Activated CD8-positive, alpha-beta memory T cell treated with anti-CD3 and anti-CD28 coated beads for 4 hours (primary cell): ENCODE measurements at places on chromosomes 16 and 17.

DNA sequence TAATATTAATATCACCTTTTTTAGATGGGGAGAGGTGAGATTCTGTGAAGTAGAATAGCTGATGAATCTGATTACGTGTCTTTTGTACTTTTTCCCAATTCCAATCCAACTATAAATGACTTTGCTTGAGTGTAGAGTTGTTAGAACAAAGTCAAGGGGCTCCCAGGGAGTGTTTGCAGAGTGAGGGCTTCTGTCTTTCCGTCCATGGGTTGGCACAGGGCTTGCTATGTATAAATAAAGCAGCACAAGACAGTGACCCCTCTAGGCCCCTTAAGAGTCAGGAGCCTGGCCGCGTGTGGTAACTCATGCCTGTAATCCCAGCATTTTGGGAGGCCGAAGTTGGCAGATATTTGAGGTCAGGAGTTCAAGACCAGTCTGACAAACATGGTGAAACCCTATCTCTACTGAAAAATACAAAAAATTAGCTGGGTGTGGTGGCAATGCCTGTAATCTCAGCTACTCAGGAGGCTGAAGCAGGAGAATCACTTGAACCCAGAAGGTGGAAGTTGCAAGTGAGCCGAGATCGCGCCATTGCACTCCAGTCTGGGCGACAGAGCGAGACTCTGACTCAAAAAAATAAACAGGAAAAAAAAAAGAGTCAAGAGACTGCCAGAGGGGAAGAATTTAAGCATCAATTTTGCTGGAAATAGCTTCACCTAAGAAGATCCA is 127.9 kb upstream of the HS3ST3A1 start:
- DNase-seq, result no peak

DNA sequence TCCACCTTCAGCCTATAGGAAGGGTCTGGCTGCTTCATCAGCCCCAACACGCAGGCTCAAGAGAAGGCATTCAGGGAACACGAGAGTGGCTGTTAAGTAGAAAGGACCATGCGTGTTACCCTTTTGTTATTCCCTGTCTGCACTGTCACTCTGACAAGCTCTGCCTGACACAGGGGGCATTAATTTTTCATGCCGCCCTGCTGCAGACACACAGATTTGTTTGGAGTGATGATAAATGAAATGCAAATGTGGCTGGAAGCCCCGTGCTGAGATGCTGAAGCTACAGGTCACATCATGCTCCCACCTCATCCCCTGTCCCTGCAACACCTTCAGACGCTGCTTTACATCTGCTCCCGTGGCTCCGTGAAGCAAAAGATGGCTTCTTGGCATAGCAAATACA is 97.7 kb downstream of the USP31 start:
- DNase-seq, result no peak

DNA sequence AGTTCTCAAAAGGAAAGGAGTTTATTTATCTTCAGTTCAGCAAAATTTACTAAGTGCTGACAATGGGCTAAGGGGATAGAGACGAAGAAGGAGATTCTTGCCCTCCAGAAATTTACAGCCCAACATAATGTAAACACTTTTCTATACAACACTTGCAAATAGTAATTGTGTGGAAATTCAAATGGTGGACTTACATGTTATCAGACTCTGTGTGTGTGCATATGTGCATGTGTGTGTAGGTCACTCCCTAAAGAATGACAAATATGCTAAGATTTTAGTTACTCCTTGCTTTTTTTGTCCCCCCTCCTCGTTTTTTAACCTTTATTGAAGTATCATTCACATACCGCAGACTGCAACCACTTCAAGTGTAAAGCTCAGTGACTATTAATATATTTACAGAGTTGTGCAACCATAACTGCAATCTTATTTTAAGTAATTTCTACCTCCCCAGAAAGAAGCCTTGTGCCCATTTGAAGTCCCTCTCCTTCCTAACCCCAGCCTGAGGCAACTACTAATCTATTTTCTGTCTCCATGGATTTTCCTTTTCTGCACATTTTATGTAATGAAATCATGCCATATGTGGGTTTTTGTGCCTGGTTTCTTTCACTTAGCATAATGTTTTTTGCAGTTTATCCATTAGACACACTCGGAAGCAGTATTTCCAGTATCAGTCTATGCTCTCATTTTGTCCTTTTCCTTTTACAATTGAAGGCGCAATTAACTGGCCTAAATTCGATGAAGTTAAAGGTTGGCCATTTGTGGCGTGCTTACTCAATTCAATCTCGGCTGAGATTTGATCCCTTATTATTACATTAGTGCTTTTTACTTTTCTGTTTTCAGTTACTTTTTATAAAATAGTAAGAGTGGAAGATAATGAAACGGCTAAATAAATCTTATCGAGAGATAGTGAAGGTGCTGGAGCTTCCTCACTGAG is 318.4 kb downstream of the HAPSTR1 start:
- no peak for DNase-seq

DNA sequence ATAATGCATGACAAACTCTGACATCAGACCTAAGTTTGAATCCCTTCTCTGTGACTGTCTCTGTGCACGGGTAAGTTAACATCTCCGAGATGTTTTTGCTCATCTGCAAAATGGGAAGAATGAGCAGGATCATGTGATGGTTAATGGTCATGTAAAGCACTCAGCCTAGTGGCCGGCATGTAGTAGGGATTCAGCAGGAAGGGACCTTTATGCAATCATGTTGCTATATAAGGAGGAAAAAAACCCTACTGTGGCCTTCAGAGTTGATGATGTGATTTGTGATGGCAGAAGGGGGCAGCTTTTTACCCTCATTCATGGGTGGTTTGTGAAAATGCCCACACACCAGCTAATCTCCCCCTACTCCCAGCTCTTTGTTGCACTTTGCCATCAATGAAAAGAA is 24.1 kb downstream of the CLEC16A start:
- DNase-seq, result no peak

DNA sequence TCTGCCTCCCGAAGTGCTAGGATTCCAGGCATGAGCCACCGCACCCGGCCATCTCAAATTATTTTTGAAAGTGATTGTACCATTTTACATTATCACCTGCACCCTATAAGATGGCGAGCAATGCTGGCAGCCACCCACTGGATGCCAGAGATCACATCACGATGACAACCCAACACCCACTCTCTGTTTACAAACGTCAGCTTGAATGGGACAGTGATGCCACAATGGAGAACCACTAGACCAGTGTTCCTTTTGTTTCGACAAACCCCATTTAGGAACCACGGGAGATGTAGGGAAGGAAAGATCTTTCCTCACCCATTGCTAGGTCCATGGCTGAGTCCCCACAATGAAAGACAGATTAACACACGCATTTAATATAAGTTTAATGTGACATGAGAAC is 20.1 kb upstream of the HAPSTR1 start:
- no peak for DNase-seq

- DNase-seq, result peak; percentile 53
These were observed 697 bp downstream of the CTF1 start for GRCh38 chr16:30896889-30897733.

GRCh38 chr16:2280981-2281542 is 13.1 kb upstream of the RNPS1 start:
- no peak for DNase-seq

DNA sequence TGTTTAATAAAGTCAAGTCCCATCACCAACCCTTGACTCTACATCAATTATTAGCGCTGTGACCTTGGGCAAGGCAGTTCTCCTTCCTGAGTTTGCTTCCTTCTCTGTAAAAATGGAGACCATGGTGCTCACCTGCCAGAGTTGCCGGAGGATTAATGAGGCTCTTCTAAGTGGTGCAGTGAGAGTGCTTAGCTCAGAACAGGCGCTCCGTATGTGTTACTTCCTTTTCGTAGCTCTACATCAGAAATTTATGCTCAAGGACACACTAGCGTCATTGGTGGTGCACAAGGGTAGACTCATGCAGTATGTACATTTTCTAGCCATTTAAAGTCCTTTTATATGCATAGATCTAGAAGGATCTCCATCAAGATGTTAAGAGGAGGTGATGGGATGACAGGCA is 17.4 kb upstream of the CMIP start:
- DNase-seq, result no peak

DNA sequence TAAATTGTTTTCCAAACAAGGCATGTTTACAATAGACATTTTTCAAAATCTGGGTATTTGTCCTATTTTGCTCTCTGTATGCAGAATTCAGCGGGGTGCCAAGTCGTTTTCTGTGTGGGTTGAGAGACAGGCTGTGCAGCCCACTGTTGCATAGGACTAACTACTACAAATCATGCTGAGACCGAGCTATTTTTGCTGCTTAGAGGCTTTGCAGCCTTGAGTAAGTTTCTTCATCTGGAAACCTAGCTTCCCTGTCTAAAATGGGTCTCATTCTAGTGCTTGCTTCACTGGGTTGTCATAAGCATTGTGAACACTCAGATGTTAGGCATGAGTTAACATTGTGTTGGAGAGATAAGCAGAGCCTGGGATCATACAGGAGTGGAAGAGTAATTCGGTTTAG is 1.3 kb downstream of the PRPSAP2 start:
- no peak for DNase-seq

- no peak for DNase-seq
These were observed 526 bp downstream of the MOSMO start for GRCh38 chr16:22008215-22009059.

GRCh38 chr16:66273644-66274334 is 92.7 kb upstream of the CDH5 start:
- DNase-seq, result no peak

DNA sequence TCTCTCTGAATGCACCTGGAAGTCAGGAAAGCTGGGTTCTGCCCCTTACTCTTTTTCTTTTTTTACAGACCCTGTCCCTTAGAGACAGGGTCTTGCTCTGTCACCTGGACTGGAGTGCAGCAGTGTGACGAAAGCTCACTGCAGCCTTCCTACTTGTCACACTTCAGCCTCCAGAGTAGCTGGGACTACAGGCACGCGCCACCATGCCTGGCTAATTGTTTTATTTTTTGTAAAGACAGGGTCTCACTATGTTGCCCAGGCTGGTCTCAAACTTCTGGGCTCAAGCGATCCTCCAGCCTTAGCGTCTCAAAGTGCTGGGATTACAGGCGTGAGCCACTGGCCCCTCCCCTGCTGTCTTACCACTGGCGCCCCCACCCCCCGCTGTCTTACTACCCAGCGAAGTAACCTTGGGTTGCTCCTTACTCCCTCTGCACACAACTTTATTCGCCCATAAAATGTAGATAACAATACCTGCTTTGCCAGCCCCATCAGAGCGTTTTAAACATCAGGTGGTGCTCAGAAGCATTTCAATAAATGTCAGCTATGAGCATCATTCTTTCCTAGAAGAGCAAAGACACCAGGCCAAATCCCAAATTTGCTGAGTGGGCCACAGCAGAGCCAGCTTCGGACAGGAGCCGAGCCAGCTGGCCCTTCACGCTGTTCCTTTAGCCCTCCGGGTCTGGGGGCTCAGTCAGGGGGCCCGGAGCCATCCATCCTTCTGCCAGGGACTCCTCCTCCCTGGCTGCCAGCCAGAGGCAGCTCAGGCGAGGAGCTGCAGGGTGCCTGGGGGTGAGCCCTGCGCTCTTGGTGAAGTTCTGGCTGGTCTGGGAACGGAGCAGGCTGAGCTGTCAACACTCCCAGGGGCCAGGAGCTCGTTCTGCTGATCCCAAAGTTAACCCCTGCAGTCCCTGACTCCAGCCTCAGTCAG is 24.4 kb downstream of the SRL start:
- no peak for DNase-seq

DNA sequence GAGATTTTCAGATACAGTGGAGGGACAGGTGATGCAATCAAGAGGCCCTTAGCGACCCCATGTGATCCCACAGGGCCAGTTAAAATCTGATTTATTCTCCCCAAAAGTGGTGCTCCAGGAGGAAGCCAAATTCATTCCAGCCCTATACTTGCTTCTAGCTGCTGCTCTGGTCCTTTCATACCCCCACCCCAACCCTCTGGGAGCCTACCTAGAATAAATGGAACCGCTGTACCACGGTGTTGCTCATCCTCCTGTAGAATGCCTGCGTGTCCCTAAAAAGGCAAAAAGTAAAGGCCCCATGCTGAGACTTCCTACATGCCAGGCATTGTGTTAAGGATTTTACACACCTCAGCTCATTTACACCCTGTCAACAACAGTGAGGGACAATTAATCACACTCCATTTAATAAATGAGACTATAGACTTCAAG is 2.0 kb upstream of the RASL10B start:
- DNase-seq, result no peak

GRCh38 chr17:63405741-63406261 is 40.3 kb downstream of the CYB561 start:
- DNase-seq, result no peak

DNA sequence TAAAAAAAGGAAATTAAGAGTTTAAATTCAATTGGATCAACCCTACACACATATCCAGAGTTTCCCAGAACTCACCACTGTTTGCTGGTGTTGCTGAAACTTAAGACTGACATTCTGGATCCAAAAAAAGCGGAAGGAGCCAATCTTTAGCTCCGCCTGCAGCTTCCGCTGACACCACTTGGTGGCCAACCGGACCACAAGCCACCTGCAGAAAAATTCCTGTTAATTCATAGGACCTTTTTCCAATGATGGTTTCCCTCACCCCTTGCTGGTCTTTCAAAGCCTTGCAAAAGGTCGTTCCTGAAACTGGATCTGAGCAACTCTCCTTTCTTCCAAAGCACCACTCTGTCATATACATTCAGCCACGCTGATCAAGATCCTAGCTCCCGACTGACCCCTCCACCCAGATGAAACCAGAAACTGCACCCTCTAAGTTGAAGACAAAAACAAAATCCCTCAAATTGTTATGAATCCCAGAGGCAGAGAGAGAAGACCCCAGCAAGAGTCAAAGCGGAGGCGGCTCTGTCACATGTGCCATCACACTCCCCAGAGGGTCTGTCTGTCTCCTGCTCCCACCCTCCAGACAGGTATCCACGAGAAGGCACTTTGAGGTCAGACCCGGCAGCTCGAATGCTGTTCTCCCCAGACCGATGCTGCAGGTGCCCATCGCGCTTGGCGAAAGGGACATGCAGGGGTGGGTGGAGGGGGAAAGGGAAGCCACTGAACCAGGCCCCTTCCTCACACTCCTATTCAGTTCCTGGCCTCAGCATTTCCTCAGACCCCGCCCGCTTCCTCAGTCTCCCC is 773 bp downstream of the BLTP2 start:
- no peak for DNase-seq

- DNase-seq, result no peak
These were observed 1.6 kb downstream of the HIC1 start for GRCh38 chr17:2056206-2057174.

GRCh38 chr17:73531158-73531557 is 113.1 kb downstream of the SDK2 start:
- DNase-seq, result no peak

GRCh38 chr16:86843812-86844211 is 265.5 kb downstream of the FOXL1 start:
- no peak for DNase-seq

DNA sequence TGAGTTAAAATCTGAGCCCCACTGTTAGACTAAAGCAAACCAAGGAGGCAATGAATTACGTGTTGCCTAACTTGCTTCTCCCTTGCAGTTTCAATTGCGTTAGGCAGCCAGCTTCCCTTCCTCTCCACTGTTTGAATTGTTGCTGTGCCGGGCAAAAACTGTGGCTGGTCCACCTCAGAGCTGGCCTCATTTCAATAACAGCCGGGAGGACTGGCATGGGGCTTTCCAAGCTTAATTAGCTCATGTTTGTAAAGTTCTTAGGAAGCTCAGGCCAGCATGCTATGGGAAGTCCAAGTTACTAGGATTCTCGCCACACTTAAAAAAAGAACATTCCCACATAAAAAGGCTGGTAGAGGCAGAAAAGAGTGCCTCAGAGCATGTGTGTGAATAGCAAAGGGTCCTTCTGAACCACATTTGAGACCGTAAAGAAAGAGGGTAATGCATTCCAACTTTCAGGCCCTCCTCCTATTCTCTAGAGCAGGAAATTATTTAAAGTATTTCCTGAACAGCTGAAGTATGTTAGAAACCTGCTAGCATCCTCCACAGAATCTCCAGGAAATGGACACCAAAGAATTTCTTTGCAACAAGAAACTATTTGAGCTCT is 79.0 kb upstream of the SMURF2 start:
- DNase-seq, result no peak

- no peak for DNase-seq
These were observed 52.6 kb downstream of the C16orf95 start for GRCh38 chr16:87264634-87265033.
